Ecto neural progenitor cell (in vitro differentiated cells): ENCODE measurements at places on chromosomes 2 and 18.

GRCh38 chr2:26655611-26656195 is 14.5 kb upstream of the CIB4 start:
- no peak for DNase-seq

- DNase-seq, result no peak
Measured at GRCh38 chr2:85992611-85993010, 103.8 kb upstream of the ST3GAL5 start.

DNA sequence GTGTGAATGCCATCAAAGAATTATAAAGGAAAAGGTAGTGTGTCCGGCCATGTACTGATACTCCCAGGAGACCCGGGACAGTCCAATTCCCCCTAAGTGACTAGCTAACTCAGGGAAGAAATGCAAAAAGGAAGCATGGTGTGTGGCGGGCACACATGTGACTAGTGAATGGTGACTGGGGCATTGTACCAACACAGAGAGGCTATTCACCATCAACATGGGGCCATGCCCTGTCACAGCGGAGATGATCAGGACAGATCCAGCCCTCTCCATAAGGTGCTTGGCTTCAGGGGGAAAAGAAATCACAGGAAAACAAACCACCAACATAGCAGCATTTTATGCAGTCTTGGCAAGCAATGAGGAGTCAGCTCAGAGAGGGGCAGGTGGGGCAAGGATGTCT is 34.3 kb downstream of the FAM168B start:
- no peak for DNase-seq

DNA sequence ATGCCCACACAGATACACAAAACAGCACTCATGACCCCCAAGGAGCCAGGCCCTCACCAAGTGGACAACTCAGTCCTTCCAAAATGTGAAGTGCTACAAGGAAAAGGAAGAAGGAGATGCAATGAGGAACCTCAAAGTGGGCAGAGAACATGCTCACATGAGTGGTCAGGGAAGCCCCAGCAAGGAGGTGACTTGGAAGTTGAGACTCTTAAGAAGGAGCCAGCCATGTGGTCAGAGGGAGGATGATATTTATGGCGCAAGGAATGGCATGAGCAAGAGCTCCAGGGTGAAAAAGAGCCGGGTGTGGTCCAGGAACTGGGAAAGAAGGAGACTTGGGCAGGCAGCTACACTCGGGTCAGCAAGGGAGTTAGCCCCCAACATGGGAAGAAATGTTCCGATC is 30.0 kb upstream of the KLHL29 start:
- no peak for DNase-seq

- no peak for DNase-seq
Measured at GRCh38 chr18:51192026-51192425, 5.5 kb downstream of the MEX3C start.

DNA sequence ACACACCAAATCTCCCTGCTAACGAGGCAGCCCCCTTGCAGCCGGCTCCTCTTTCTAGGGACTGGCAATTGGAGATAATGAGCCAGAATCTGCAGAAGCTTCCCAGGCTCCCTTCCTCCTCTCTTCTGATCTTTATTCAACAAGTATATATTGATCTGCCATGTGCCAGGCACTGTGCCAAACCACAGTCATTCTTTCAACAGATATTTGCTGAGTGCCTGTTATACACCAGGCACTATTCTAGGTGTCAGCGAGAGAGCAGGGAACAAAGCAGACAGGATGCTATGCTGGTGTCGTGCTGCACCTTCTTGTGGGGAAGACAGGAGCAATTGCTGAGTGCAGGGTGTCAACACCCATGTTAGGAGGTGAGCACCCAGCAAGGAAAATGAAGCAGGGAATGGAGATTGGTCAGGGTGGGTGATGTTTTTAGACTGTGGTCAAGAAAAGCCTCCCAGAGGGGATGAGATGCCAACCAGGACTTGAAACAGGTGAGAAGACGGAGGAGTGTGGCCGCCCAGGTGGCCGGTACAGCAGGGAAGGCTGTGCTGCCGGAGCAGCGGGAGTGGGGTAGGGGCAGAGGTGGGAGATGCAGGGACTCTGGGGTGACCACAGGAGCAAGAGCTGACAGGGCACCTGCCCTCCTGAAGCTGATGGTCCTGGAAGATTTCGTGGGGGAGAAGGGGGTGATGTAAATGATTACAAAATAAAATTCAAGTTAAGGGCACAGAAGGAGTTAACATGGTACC is 307.6 kb upstream of the RAB12 start:
- DNase-seq, result no peak

DNA sequence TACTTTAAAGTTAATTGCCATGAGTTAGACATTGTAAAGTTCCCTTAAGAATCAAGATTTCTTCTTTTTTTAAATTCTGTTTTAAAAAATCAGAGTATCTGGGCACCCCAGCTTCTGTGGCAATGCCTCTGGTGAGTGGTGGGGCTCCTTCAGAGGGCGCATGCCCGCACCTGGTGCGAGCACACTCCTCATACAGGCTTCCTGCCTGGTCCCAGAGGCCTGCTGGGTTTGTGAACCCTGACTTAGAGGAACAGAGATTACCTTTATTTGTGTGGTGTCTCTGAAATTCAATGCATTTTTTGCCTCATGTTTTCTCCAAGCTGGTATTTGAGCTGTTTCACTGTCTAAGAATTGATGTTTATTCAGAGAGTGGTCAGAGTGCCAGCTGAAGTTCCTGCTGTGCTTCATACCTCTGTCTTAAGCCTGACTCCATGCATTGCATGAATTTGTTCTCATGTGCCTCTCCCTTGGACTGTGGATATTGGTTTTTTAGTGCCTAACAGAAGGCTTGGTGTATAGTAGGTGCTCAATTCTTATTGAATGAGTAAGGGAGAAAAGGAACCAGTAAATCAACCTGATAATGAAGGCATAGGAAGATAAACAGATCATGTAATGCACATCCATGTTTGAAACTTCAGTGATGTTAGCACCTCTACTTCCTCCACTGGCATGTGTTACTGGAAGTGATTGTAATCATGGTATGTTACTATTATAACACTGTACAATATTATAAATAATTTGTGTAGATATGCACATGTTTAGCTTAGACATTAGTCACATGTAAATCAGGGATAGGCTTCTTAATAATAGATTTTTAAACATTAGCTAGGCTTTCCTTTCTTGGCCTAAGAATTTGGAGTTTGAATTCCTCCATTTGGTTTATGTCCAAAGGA is 29.0 kb downstream of the PHLPP1 start:
- DNase-seq, result no peak

GRCh38 chr2:85413592-85414420 is 3.6 kb upstream of the CAPG start:
- DNase-seq, result no peak

DNA sequence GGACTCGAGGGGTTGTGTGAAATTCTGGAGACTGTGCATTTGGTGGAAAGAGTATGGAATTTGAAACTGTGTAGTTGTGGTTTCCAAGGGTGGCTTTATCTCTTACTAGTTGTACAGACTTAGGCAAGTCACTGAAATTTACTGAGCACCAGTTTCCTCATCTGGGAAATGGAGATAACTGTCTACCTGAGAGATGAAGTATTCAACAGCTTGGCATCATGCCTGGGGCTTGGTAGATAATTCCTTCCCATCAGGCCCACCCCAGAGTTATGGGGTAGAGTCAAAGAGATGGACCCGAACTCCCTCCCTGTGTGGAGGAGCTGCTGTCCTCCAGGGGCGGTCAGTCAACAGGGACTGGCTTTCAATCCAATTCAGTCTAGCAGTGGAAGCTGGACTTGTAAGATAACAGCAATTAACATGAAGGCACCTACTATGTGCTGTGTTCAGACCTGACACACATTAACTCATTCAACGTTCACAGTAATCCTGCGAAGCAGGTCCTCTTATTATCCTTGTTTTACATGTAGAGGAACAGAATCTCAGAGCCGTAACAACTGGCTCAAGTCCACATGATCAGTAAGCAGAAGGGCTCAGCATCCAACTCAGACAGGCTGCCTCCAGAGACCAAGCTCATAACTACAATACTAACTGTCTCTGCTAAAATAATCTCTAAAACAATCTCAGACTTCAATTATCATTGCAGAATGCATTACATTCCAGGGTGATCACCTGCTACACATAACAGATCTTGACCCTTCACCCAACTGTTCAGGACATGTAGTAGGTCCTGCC is 432.1 kb downstream of the LPIN1 start:
- DNase-seq, result no peak
